ENCODE measurements at places on chromosomes 5 and 9.

DNA sequence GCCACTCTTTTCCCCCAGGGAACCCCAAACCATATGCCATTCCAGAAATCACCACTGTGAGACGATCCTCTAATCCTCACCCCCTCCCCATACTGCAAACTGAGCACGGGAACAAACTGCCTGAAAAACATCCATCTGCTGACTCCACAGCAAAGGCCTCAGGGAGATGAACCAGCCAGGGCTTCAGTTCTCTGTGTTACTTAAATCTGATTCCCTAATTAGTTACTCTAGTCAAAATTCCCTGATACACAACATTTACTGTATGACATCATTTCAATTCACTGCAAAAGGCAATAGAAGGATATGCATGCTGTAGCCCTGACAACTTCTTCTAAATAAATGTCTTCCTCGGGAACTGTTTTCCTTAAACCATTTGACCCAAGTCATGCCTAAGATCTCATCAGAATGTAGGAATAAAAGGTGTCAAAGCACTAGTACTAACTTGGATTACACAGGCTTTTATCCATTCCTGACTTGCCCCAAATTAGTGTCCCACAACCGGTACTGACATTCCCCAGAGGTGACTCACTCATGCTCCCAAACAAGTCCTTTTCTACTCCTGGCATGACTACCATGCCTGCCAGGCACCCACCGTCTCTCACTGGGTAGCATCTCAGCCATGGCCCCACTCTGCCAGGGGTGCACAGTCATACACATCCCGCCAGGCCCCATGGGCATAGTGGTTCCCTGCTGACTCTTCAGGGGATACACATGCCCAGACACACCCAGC is 35.0 kb downstream of the MTX3 start:
- DNase-seq, result peak; percentile 96

- no peak for DNase-seq
Observed at GRCh38 chr5:17106521-17106920, 110.9 kb upstream of the BASP1 start.

DNA sequence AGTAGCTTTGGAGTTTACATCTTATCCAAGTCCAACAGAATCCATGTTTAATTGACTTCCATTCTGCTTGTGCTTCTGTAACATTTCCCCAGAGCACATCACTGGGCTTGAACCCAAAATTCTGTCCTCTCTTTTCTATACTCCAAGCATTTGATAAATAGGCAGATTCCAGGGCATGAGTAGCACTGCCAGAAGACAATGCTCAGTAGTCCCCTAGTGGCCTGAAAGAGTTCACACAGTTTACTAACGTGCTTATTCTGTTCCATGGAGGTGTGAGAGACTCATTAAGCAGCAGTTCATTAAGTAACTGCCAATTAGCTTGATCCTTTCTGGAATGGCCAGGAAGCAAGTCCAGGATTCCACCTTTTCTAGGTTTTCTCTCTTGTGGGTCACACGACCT is 9.4 kb upstream of the GABRA6 start:
- DNase-seq, result no peak

DNA sequence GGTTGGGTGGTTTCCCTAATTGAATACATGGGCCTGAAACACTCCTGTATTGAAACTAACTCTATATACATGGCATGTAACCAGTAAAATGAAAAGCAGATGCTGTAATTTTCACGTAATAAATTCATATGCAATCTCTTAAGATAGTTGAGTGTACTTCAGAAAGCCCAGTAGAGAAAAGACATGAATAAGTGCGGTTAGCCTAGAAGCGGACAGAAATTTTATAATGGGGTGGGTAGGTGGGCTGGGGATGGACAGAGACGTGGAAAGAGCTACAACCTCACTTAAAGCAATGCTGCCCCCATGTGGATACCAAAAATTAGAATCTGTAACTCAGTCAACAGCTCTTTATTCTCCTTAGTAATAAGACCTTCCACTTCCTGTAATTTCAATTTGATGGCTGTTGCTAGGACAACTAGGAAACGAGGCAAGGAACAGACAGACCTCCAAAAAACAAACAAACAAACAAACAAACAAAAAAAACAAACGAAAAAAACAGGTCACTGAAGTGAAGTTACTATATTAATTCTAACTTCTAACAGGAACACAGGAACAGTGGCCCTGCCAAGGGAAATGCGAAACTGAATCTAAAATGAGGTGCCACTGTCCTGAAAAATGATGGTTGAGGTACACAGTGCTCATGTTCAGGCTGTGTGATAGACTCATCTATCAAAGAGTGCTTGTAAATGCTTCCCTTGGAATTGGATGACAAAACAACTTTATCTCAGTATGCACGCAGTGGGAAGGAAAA is 103.4 kb upstream of the GNA14 start:
- DNase-seq, result peak; percentile 50

- DNase-seq, result no peak
Observed at GRCh38 chr9:104286799-104287198, 192.7 kb downstream of the SMC2 start.

- no peak for DNase-seq
Observed at GRCh38 chr9:89684912-89685636, 80.3 kb downstream of the GADD45G start.

DNA sequence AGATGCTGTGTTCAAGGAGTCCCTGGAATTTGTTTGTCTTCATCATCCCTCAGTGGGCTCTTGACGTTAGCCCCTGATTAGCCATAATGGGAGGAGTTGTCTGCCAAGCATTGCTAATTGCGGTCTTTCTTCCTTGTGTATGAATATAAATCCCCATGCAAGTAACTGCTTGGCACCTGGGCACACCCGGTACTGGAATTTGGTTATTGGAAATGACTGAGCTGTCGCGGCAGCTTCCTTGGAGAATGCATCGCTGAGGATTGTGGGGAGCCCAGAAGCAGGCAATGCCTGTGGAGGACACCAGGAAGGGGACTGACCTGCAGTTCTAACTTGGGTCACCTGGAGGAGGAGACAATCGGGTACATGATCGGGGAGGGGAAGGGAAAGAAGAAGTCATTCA is 53.3 kb upstream of the CTSL start:
- DNase-seq, result no peak

DNA sequence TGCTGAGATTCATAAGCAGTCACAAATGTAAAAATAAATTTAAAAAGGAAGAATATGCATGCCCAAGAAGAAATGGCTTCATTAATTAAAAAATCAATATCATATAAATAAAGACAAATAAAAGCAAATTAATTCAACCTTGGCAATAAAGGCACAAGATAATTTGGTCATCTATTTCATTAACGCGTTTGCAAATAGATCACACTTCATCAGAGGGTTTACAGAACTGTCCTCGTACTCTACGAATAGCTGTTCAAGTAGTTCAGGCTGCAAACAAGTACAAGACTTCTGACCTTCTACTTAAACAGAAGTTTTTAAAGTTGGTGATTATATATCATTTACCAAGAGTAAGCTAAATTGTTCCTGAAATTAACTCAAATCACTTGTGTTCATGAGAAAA is 775.3 kb upstream of the DMAC1 start:
- no peak for DNase-seq

GRCh38 chr5:41281215-41281810 is 68.0 kb upstream of the C6 start:
- DNase-seq, result no peak

- no peak for DNase-seq
Observed at GRCh38 chr9:116320290-116320689, 166.7 kb downstream of the PAPPA start.

DNA sequence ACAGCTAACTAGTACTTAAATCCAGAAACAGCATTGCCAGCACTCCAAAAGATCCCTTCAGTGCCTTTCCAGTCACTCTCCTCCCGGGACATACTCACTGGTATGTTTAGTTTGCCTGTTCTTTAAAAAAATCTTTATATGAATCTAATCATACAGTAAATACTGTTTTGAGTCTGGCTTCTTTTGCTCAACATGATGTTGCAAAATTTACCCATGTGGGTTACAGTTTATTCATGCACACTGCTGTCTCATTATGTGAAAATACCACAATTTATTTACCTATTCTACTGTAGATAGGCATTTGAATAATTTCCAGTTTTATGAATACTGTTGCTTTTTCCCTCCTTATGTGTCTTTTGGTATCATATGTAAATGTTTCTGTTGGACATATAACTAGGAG is 13.5 kb downstream of the NDFIP1 start:
- no peak for DNase-seq

- DNase-seq, result no peak
Observed at GRCh38 chr9:78234810-78235209, 1.1 kb upstream of the CEP78 start.

GRCh38 chr9:87792831-87793288 is 66.9 kb downstream of the CTSL start:
- DNase-seq, result no peak

GRCh38 chr9:85445887-85446286 is 295.9 kb downstream of the AGTPBP1 start:
- no peak for DNase-seq

DNA sequence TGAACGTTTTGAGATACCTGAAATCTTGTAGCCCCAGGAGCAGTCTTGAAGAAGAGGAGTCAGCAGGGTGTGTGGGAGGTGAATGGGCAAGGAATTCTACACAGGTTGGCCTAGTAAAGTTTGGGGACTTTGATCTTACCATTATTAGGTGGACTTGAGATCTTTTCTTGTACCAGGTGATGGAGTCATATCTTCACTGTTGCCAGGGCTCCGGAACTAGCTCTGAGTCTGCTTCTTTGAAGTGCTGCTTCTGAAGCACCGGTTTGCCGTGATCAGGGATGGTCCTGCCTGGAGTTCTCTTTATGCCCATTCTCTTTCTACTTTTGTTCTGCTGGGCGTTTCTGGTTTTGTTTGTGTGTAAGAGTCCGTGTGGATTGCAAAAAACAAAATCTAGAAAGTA is 27.4 kb downstream of the RCL1 start:
- DNase-seq, result no peak

DNA sequence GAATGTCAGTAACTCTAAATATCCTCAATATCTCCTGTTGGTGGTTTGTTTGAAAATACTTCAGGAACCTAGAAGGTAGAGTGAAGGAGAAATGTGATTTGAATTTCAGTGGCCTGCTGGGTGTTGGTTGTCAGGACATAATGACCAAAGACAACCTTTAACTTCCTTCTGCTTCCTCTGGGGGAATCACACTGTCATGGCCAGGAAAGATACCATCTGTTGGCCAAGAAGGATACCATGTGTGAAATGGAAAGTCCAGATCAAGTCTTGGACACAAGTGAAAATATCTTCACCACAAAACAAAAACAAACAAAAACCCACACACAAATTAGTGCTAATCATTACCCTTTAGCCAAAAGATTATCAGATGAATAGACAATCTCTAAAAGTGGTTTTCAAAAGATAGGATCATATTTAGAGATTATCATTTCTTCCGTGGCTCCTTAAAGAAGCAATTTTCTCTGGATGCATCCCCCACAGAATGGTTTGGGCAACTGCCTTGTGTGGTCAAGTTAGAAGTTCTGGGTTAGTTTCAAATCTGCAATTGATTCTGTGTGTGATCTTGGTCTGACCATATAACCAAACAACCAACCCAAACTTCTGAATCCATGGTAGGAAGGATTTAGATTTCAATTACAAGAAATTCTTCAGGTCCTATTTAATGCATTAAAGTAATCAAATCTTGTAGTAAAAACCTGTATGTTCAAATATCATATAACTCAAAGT is 1.6 kb downstream of the C1QTNF3 start:
- DNase-seq, result no peak

- no peak for DNase-seq
Observed at GRCh38 chr5:16665601-16666000, 48.8 kb upstream of the RETREG1 start.

GRCh38 chr5:75639535-75640311 is 28.5 kb downstream of the ANKDD1B start:
- no peak for DNase-seq

DNA sequence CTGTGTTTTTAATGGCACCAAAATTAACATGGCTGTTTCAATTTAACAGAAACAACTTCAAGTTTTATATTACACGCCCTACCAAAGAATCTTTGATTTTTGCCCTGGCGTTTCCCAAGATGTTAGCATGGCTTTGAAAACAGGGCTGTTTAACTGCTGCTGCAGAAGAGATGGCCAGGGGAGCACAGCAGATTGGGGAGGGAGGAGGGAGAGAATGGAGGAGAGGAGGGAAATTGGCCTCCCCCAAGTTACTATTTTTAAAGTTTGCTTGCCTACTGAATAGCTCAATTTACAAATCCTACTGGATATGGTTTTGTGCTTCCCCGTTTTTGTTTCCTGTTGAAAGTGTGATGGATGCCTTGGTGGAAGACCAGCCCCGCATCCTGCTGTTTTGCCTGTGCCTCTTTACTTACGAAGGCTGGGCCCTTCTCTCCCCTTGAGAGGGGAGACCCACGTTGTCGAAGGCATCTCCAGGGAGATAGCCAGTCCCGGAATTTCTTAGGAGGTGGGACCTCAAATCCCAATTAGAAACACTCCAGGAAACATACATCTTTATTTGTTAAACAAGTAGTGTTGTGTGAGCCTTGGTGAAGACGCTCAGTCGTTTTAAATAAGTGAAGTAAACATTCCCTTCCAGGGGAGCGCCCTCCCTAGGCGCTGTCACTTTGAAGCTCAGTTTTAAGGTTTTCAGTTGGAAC is 98.6 kb downstream of the AOPEP start:
- DNase-seq, result no peak

- peak; percentile 43 for DNase-seq
Observed at GRCh38 chr9:34701769-34702736, 7.9 kb downstream of the CCL21 start.

DNA sequence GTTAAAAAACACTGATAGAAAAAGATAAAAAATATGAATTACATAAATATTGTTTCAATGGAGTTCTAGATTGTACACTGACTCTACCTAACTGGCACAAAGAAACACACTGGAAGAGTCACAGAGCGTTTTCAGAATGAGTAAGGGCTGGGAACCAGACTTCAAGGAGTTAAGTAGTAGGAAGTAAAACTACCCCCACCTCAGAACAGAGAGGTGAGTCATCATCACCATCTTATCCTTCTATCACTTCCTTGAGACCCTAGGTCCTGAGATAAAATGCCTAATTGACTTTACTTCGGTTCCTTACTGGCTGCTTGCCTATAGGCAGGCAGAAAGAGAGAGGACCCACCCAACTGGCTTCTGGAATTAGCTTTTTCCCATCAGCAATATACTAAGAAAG is 79.7 kb downstream of the ELAVL2 start:
- no peak for DNase-seq
